ENCODE measurements at places on chromosomes 6 and 20. TPM values are rescaled to one million over a fixed set of nuclear protein-coding genes. Genes with fewer than 3 reads are reported as not detected.

PAK5 gene
- not detected for total RNA-seq

CLVS2 gene
- total RNA-seq, result under 0.01 TPM

ACTL10 gene
- 0.42 TPM for total RNA-seq

COX4I2 gene
- total RNA-seq, result not detected

MMS22L gene
- total RNA-seq, result 10.2 TPM

ADGRF5 gene
- not detected for total RNA-seq

PRRT1 gene
- 0.42 TPM for total RNA-seq

PPP1R16B gene
- total RNA-seq, result 72.4 TPM

Data from mononuclear cell (primary cell).